ENCODE measurements at places on chromosomes 7 and 10.

GRCh38 chr10:91159254-91159783 lies 61.1 kb upstream of the PCGF5 start:
- no peak for DNase-seq

- DNase-seq, result no peak
Observed at GRCh38 chr7:115043605-115044004, 121.7 kb downstream of the MDFIC start.

DNA sequence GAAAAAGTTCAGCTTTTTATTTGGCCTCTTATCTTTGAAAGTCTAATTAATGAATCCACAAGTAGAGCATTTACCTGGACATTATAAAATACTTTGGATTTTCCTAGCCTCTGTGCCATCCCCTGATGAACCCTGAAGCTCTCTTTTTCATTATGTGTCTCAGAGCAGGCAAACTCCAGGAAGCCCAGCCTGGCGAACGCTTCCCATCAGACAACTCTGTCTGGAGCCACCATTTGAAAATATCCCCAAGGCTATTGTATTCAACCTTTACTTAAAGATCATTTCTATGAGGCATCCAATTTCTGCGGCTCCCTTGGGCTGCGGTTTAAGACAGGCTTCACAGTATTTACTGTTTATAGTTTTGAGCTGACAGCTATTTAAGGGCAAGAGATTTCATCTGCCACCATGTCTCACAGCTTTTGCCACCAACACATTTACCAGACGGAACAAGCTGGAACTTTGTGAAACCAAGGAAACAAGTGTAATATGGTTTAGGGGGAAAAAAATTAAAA lies 257.2 kb upstream of the GLI3 start:
- DNase-seq, result no peak

DNA sequence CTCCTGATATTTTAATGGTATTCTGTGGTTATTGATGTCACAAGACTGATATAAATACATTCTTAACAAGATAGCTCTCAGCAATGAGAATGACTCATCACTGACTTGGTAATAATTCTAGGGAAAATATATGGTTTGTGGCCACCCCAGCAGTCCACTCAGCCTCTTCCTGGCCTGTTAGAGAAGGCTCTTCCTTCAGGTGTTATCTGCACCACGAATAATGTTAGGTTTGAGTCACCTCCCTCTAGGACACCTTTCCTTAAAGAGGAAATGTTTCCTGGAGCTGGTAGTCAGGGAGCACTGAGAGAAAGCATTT lies 163.3 kb downstream of the SVIL start:
- no peak for DNase-seq

GRCh38 chr10:99529591-99530107 lies 3.1 kb upstream of the NKX2-3 start:
- no peak for DNase-seq

DNA sequence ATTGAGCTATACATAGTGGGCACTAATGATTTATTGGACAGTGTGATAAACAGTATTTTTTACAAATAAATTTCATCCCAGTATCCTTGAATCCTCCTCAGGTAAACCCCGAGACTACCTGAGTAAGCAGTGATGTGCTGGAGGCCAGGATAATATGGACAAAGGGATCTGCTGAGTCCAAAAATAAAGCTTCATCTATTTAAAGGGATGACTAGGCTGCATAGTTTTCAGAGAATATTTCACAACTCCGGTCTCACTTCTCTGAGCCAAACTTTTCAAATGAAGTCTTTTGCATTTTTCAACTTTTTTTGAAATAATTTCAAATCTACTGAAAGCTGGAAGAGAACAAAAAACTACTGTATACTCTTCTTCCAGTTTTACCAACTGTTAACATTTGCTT lies 2.5 kb downstream of the ACTR3B start:
- no peak for DNase-seq

- no peak for DNase-seq
Observed at GRCh38 chr10:121788115-121788514, 139.7 kb downstream of the ATE1 start.

DNA sequence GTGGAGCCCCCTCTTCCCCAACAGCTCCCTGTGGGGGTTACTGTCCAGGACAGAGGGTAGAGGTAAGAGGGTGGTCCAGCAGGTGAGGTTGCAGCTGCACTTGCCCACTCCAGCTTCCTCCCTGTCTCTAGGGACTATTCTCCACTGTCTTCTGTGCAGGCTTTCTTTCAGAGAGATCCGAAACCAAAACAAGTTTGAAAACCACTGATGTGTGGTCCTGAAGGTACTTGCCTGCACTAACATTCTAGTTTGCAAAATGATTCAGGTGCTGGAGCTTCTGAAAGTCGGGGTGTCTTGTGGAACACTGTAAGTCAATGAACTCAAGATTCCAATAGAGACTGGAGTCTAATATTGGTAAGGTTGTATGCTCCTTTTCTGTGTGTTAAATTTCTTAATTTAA lies 63.1 kb downstream of the BLNK start:
- DNase-seq, result no peak

GRCh38 chr10:61752111-61753011 lies 89.6 kb downstream of the CABCOCO1 start:
- DNase-seq, result no peak

DNA sequence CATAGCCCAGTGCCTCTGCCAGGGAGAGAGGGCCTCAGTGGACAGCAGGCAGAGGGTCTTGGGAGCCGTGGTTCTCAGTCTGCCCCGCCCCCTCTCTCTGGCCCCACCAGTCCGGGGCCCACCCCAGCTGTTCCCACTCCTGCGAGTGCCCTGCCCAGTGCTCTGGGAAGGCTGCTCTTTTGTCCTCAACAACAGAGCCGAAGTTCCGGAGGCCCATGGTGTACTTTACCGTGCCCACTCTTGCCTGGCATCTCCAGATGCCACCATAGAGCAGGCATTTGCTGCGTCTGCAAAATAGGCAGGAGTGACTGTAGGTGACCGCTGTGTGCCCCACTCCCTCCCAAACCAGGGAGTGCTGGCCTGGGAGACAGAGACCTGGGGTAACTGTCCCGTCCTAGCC lies 29.3 kb upstream of the PCBD1 start:
- DNase-seq, result no peak

GRCh38 chr7:133827707-133828623 lies 299.2 kb upstream of the LRGUK start:
- DNase-seq, result no peak

Data from stimulated activated CD8-positive, alpha-beta memory T cell treated with anti-CD3 and anti-CD28 coated beads, Interleukin-4, amount 100 ng/mL, for 1 hour (primary cell).